ENCODE measurements at places on chromosomes 4 and X. TPM values are rescaled to one million over a fixed set of nuclear protein-coding genes. Genes with fewer than 3 reads are reported as not detected.

Gene GDPD2
- total RNA-seq = not detected

Gene HTRA3
- total RNA-seq = 82.2 TPM

Gene PI4K2B
- total RNA-seq = 9.0 TPM

Gene NLRP2B
- not detected for total RNA-seq

Gene CXCL3
- total RNA-seq = not detected

Gene BCORL1
- total RNA-seq = 11.8 TPM

Gene NEXMIF
- total RNA-seq = 7.8 TPM

Gene PNMA6F
- total RNA-seq = not detected

Gene NMU
- not detected for total RNA-seq

Gene MAGEB1
- total RNA-seq = not detected

Gene PARM1
- 24.9 TPM for total RNA-seq

Gene SLC10A6
- total RNA-seq = 3.4 TPM

Gene ADH4
- total RNA-seq = 8.0 TPM

Gene NIPAL1
- total RNA-seq = 0.78 TPM

Gene HPGDS
- 5.5 TPM for total RNA-seq

Gene LUZP4
- not detected for total RNA-seq

Gene GYG2
- total RNA-seq = 4.6 TPM

Gene HHIP
- 0.75 TPM for total RNA-seq

Gene TRIM2
- 31.3 TPM for total RNA-seq

Gene IRF2
- 32.3 TPM for total RNA-seq

Gene CT45A2
- total RNA-seq = not detected

Gene C4orf51
- not detected for total RNA-seq

Gene COQ2
- total RNA-seq = 5.1 TPM

Gene FSTL5
- 0.39 TPM for total RNA-seq

Gene SUPT20HL2
- total RNA-seq = not detected

Gene NPNT
- 43.2 TPM for total RNA-seq

Gene SYP
- 12.0 TPM for total RNA-seq

Gene TMPRSS11D
- total RNA-seq = not detected

Gene NAA11
- total RNA-seq = not detected

Measured in esophagus muscularis mucosa (tissue), 4 donors.